ENCODE measurements at places on chromosomes 2 and 18.

DNA sequence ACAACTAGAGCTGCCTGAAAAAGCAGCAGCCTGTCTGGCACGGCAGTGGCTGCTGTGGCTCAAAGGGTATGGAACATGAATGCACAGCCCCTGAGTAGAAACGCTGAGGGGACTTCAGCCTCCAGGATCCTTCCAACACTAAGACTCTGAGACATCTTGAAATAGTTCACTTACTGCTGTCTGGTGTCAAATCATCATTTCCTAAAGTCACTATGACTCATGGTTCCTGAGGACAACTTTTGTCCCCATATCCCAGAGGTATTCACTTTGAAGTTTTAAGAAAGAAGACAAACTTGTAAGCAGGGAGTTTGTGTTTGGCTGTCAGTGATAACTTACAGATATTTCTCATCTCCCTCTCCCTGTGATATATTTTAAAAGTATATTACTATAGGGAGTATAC, 33.3 kb upstream of the NEB start:
- H3K36me3 ChIP-seq: no peaks in the 10 kb centered on the region
- H3K4me1 ChIP-seq: peaks cover 14% of the 10 kb centered on the region
- no peak for DNase-seq
- no peaks in the 10 kb centered on the region for H3K27me3 ChIP-seq

- H3K27me3 ChIP-seq: no peaks in the 10 kb centered on the region
- no peak overlapping the region for H3K27ac ChIP-seq
- H3K4me3 ChIP-seq: no peak overlapping the region
- no peaks in the 10 kb centered on the region for H3K4me1 ChIP-seq
- no peak for DNase-seq
- no peaks in the 10 kb centered on the region for H3K36me3 ChIP-seq
Observed at GRCh38 chr2:191783416-191783815, 63.5 kb downstream of the CAVIN2 start.

DNA sequence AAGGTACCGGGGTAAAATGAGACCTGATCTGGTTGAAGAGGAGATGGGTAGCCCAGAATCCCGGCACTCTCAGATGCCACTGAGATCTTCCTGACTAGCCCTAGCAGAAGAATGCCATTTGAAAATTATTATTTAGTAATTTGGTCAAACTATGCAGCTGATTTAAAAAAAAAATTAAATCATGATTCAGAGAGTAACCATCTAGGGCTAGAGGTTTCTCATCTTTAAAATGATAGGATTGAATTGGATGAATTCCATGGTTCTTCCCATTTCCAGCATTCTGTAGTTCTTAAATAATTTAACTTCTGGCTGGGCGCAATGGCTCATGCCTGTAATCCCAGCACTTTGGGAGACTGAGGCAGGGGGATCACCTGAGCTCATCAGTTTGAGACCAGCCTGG, 106.1 kb downstream of the MYO1B start:
- no peaks in the 10 kb centered on the region for H3K27me3 ChIP-seq
- H3K27ac ChIP-seq: no peak overlapping the region

GRCh38 chr18:48932462-48932818, 18.3 kb downstream of the SMAD7 start:
- H3K27ac ChIP-seq: no peak overlapping the region
- H3K36me3 ChIP-seq: no peaks in the 10 kb centered on the region
- H3K4me1 ChIP-seq: peaks cover 24% of the 10 kb centered on the region
- DNase-seq: no peak

- DNase-seq: no peak
- no peaks in the 10 kb centered on the region for H3K27me3 ChIP-seq
- H3K36me3 ChIP-seq: no peaks in the 10 kb centered on the region
- H3K4me3 ChIP-seq: no peak overlapping the region
Observed at GRCh38 chr18:51655327-51655698, 457.8 kb upstream of the MEX3C start.

DNA sequence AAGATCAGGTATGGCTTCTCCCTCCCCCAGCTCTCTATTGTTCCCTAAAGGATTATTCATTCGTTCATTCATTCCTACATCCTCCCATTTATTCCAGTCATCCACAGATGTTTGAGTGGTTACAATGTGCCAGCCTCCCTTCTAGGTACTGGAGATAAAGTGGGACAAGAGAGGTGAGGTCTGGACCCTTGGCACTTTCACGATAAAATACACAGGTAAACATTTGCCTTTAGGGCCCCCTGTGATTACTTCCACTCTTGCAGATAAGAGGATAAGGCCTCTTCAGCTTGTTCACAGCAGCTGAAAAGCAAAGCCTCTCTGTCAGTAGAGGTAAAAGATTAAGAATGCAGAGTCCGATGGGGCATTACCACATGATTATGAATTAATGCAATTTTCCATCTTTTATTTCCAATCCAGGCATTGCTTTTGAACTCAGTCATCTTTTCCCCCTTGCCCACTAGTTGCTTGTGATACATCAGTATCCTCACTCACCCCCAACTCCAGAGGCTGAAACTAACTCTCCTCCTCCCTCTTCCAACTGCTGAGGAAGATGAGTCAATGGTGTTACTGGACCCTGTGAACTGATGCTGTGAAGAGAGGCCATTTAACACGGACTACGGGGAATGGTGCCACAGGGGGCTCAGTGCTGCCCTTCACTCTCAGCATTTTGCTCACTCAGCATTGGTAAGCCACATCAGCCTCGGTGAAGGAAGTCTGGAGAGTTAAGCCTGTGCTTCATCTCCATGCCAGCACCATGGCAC, 1.1 kb upstream of the DPP4 start:
- no peak overlapping the region for H3K27ac ChIP-seq
- DNase-seq: no peak
- no peak overlapping the region for H3K4me3 ChIP-seq
- H3K4me1 ChIP-seq: peaks cover 15% of the 10 kb centered on the region
- H3K36me3 ChIP-seq: no peaks in the 10 kb centered on the region
- H3K27me3 ChIP-seq: peaks cover 40% of the 10 kb centered on the region

- H3K27me3 ChIP-seq: peaks cover 56% of the 10 kb centered on the region
- peak overlapping the region; percentile 43 for H3K4me3 ChIP-seq
- H3K4me1 ChIP-seq: peaks cover 13% of the 10 kb centered on the region
Observed at GRCh38 chr2:66576561-66577320, 141.8 kb downstream of the MEIS1 start.

DNA sequence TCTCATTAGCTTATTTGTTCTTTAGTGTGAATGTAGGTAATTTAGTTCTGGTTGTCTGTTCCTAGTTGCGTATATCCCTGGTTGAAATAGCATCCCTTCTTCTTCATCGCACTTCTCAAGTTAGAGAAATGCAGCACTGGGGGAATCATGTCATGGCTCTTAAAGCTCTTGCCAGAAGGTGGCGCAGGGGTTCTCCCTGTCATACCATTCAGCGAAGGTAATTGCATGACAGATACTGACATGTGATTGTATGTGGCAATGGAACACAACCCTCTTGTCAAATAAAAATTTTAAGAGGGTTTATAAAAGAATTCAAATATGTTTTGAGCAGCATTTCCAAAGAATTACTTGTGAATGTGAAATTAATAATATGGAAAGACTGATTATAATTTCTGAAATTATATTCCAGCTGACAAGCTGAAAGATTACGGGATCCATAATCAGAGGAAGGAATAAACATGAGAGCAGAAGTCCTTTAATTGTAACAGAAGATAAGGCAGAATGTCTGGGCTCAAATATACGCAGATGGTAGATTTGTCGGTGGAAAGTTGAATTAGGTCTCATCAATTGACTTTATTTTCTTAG, 411.7 kb downstream of the DSEL start:
- no peaks in the 10 kb centered on the region for H3K27me3 ChIP-seq
- no peak overlapping the region for H3K4me3 ChIP-seq
- DNase-seq: peak; percentile 49
- peaks cover 2% of the 10 kb centered on the region for H3K4me1 ChIP-seq
- no peaks in the 10 kb centered on the region for H3K36me3 ChIP-seq
- no peak overlapping the region for H3K27ac ChIP-seq
